Fibroblast of villous mesenchyme (primary cell): ENCODE measurements at places on chromosomes 12 and 14. TPM values are rescaled to one million over a fixed set of nuclear protein-coding genes. Genes with fewer than 3 reads are reported as not detected.
A peak's percentile ranks its signal among the peaks of the same experiment; 100 is the strongest.

DNA sequence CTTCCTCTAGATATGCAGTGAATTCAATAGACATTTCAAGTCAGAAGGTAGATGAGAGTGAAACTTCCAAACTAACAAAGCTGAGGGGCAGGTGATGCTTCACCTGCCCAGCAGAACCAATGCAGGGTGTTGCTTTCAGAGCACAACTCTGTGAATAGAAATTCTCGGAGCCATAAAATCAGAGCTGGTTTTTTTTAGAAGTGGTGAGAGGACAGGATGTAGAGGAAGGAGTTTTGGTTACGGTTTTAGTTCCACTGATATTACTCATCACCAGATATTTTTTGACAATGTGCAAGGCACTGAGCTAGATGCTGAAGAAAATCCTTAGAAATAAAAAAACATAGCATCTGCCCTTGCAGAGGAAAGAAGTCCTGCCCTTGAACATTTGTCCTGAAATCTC, 62.2 kb downstream of the BMP4 start:
- DNase-seq = peak; percentile 81

Gene GOLT1B
- total RNA-seq = 59.3 and 99.3 TPM in 2 replicates

Gene TAMALIN
- 2.2 and 7.7 TPM in 2 replicates for total RNA-seq

- peak; percentile 87 for DNase-seq
Measured at GRCh38 chr12:15584366-15585041, 204.7 kb downstream of the EPS8 start.

Gene DNAJC22
- 1.7 and 2.6 TPM in 2 replicates for total RNA-seq

GRCh38 chr14:69580009-69580577, 5.4 kb upstream of the CCDC177 start:
- peak; percentile 87 for DNase-seq

Gene C12orf54
- not detected in 2 replicates for total RNA-seq

DNA sequence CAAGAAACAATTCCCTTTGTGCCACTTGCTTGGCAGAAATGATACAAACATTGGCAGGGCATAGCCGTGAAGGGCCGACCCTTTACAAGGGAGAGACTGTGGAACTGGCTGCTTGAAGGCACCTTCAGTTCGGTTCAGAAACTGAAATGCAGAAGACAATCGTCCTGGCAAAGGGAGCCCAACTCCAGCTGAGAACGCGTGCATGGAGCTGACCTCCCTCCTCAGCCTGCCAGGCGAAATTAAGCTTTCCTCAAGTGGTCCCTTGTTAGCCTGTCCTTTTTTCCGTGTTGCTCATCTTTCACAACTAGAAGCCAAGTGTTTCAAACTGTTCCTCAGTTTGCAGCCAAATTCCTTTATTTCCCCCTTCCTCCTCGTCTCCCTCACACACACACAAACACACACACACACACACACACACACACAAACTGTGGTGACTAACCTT, 8.1 kb downstream of the LGR5 start:
- DNase-seq = no peak

DNA sequence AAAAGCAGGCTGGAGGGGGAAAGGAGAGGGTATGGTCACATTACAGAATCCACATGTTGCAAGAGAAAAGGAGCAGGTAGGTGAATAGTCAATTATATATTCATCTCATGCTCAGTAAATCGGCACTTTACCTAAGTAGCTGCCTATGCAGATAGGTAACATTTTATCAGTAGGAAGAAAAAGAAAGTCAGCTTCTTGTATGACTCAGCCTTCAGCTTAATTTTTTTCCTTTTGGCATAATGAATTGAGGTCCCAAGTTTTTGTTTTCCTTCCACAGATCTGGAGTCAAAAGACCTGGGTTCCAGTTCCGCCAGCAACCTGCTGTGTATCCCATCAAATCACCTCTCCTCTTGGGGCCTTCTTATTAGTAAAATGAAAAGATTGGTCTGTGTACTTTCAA, 6.0 kb upstream of the ACSM4 start:
- DNase-seq = no peak

- DNase-seq = no peak
Measured at GRCh38 chr14:20219033-20219432, 4.5 kb upstream of the OR11H6 start.

GRCh38 chr14:106200541-106201315, 674.3 kb downstream of the TMEM121 start:
- DNase-seq = no peak

GRCh38 chr14:24057867-24058259, 6.1 kb downstream of the CARMIL3 start:
- no peak for DNase-seq

DNA sequence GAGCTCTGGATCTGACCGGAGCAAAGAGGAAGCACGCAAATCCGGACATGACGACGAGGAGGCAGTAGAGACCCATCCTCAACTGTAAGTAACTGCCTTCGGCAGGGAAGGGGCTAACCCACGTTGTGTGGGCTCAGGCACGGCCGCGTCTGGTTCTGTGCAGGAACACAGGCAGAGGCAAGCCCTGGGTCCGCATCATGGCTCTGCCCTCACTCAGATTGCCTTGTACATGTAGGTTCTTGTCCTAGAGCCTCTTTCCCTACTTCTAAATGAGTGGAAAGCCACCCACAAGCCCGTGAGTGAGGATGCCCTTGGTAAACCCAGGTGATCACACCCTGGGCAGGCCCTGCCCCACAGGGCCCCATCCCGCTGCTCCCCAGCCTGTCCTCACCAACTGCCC, 8.9 kb upstream of the RPLP0 start:
- no peak for DNase-seq

- DNase-seq = no peak
Measured at GRCh38 chr14:21535545-21536417, 9.6 kb upstream of the SALL2 start.

GRCh38 chr14:75456069-75456996, 28.5 kb downstream of the JDP2 start:
- no peak for DNase-seq

Gene RD3L
- total RNA-seq = not detected in 2 replicates
